Activated gamma-delta T cell (primary cell): ENCODE measurements at places on chromosomes 2 and 18.

- no peak for DNase-seq
Observed at GRCh38 chr18:10912790-10913545, 236.4 kb downstream of the PIEZO2 start.

- DNase-seq: no peak
Observed at GRCh38 chr2:174332217-174332963, 2.4 kb upstream of the SP9 start.

GRCh38 chr18:50751490-50751889 is 68.3 kb downstream of the MRO start:
- no peak for DNase-seq

DNA sequence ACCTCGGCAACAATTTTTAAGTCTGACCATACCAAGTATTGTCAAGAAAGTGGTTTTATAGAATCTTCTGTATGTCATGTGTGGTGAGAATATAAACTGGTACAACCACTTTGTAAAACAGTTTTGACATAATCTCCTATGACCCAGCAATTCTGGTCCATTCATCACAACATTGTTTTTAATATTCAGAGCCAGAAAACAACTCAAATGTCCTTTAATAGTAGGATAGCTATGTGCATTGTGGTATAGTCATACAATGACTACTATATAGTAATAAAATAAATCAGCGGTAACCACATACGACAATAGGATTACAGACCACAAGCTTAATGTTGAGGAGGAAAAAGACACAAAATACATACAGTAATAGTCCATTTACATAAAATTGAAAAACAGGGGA is 175.2 kb upstream of the SPATS2L start:
- no peak for DNase-seq

DNA sequence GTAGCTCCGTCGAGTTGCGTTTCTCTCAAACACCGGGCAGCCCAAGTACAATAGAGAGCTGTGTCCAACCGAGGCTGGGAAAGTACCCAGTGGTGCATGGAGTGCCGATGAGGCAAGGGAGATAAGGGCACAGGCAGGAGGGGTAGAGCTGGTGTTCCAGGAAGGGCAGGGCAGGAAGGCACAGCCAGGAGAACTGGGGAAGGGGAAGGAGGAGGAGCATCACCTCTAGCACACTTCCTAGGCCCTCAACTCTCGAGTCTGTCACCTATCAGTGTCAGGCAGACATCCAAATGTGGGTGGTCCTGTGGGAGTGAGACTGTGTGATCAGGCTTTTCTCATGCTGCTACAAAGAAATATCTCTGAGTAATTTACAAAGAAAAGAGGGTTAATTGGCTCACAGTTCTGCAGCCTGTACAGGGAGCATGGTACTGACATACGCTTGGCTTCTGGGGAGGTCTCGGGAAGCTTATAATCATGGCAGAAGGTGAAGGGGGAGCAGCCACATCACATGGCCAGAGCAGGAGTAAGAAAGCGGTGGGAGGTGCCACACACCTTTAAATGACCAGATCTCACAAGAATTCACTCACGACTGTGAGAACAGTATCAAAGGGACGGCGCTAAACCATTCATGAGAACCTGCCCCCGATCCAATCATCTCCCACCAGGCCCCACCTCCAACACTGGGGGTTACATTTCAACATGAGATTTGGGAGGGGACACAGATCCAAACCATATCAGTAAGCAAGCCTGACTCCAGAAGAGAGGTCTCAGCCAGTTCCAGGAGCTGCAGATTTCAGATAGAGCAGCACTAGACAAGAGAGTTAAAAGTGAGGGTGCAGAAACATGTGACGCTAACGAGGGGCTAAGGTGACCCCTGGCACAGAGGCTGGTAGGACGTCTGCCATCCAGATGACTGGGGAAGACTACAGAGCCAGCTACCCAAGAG is 75.7 kb downstream of the MBOAT2 start:
- DNase-seq: no peak

DNA sequence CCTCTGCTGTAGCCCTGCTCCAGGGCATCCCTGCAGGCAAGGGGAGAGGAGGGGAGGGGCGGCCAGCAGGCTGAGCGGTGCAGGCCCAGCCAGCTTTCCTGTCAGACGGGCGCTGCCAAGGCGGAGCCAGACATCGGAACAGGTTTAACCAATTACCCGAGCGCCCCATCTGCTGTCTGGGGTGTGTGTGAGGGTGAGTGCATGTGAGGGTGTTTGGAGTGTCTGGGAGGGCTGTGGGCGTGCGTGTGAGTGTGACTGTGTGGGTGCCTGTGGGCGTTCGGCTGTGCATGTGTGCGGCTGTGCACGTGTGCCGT is 20.0 kb downstream of the EMX1 start:
- no peak for DNase-seq

DNA sequence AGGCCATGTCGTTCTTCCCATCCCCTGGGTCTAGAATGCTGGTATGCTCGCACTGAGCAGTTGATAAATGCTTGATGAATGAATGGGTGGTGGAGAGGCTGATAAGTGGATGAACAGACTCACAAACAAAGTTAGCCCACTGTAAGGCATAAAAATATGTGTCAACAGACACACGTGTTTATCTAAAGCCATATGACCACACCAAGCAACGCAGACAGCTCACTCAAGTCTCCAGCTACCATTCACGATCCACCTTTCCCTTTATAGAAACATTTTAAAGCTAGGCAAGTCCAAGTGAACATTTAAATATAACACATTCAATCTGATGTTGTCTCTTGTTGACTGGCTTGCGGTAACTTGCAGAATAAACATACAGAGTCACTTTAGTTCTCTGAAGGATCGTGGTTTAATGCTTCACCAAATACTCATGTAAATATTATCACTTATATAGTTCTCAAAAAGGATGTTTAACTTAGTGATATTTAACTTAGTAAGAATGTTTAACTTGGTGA is 105.5 kb downstream of the NOL10 start:
- no peak for DNase-seq

- no peak for DNase-seq
Observed at GRCh38 chr18:12305930-12306629, 2.0 kb upstream of the TUBB6 start.

GRCh38 chr2:160924936-160925353 is 235.3 kb upstream of the TANK start:
- no peak for DNase-seq

DNA sequence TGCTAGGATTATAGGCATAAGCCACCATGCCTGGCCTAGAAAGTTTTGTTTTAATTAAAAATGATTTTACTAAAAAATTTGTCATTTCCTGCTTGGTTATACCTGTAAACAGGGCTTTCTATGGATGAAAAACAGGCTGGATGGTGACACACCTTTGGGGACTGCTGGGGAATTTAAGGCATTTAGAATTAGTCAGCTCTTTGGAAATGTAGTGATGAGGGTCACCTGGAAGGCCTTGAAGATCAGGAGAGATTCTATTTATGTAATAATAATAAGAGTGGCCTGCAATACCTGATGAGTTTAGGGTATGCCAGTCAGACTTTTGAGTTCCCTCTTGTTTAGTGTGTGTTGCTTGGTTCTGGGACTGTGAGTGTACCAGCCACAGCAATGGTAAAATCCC is 51.1 kb downstream of the RALBP1 start:
- DNase-seq: no peak

DNA sequence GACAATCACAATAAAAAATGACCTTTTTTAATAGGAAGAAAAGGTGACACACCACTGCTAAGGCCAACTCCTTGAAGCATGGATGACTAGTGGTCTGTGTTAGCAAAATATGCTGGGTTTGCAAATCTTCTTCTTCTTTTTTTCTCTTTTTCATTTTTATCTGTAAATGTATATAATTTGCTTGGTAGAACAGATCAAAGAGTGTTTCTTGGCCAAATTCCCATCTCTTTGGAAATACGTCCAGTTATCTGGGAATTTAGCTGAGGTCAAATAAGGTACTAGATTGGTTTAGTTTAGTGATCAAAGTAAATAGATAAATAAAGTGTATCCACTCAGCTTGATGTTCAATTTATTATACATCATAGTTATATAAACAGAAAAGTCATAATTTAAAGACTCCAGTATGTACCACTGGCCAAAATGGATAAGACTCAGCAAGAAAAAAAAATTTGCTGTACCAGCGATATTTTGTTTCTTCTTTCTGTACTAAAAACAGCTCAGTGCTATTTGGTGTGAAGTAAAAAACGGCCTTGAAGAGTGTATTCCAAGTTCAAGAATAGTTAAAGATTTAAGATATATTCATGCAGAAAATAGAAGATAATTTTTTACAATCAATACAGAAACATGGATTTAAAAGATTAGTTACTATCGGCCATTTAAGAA is 738.6 kb upstream of the PIK3C3 start:
- no peak for DNase-seq

DNA sequence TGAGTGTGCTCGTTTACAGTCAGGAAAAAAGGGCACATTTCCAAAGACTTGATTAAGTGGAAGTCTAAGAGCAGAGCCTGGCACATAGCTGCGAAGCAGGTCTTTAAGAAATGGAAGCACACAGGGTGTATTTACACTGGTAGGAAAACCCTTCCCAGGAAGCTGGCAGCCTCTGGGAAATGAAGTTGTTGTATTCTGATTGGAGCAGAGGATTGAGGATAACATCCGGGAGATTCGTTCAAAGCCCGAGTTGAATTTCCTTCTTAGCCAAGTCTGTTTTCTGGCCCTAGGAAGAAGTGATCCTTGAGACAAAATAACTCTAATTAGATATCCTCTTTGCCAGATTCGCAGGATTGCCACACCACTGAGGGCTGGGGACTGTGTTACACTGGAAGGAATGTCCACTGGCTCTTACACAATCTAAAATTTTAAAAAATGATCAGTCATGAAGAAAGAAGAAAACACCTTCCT is 75.9 kb downstream of the ITGB1BP1 start:
- no peak for DNase-seq

DNA sequence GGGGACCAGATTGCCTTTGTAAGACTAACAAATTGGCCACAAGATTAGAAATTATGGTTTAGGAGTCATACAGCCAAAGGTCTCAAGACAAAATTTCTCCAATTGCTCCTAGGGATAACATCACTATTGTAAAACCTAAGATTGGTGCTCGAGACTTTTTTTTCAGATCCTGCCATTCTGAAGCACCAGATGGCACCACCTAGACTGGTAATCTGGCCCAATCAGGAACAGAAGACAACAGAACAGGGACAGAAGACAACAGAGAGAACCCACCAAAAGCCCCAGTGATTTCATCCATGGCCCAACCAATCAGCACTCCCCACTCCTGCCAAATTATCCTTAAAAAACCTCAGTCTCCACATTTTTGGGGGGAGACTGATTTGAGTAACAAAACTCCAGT is 66.8 kb downstream of the LINC00305 start:
- no peak for DNase-seq

DNA sequence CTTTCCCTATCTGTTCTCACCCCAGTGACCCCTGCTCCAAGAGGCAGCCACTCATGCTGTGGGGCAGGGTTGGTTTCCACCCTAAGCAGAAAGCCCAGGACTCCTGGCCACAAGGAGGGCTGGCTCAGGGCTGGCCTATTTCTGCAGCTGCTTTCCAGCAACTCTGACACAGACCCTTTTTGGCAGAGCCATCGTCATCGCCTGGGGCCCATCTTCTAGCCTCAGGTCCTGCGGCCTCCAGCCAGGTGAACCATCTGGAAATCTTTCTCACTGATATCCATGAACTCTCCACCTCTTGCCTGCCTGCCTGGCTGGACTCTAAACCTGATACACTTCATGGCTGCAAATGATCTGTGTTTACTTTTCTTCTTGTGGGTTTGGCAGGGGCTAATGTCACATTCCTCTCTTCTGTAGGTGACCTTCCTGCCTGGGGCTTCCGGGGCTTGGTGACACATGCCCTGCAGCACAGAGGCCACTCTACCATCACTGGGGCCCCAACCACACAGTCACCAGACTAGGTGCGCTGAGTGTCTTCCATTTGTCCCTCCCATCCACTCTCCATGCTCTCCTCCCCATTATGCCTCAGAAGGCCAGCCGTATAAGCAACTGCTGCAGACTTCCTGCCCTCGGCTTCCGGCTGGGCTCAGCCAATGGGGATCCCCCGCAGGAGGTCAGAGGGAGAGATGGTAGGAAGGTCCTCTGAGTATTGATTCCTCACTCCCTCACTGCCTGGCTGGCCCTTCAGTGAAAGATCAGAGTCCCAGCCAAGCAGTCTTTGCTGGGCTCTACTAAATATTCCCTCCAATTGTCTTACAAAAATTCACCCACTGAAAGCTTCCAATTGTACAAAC is 9.7 kb upstream of the COPS8 start:
- no peak for DNase-seq

DNA sequence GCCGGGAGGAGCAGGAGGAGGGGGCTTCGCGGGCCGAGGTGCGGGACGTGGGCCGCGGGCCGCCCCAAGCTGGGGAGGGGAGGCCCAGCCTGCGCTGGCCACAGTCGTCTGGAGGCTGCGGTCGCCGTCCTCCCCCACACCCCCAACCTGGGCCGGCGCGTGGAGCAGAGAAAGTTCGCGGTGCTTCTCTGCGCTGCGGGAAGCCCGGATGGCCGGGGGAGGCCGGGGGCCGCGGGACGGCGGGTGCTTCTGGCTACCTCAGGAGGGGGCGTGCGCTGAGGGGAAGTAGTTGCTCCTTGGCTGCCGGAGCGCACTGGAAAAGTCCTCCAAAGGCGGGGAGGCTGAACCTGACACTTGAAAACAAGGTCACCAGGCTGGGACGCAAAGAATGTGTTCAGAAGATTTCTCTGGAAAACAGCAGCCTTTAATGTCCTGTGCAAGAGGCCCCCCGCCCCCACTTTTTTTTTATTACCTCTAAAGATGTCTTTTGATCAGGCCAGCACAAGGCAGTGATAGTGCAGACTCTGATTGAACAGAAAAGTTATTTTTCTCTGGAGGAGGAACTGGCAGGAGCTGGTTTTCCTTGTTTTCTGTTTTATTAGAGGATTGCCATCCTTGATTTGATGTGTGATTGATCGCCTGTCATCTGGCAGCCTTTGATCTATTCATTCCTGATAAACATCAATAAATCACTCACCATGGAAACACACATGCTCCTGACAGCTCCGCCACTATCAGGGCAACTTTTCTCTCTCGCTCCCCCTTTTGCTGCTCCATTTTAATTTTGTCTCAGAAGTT is 1.6 kb downstream of the TSHZ1 start:
- DNase-seq: peak; percentile 35

GRCh38 chr2:141048951-141049350 is 1081.9 kb downstream of the LRP1B start:
- DNase-seq: no peak

- DNase-seq: no peak
Observed at GRCh38 chr18:55419132-55419946, 168.7 kb downstream of the TCF4 start.

DNA sequence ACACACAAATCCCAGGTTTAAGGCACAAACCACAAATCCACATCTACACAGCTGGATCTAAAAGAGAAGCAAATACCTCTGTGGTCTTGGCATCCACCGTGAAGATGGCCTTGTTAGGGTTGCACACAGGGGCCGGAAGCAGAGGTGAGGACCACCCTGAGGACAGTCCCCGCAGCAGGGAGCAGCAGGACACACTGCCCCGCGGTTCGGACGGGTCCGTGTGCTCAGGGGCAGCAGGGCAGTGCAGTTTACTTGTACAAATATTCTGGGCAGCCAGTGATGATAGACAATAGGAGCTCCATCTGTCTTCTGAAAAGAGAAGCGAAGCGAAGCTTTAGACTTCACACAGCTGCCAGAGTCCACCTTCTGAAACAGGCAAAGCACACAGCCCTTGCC is 8.8 kb downstream of the PASK start:
- no peak for DNase-seq
